Hair follicle dermal papilla cell (primary cell): ENCODE measurements at places on chromosomes 7 and 10. TPM values are rescaled to one million over a fixed set of nuclear protein-coding genes. Genes with fewer than 3 reads are reported as not detected.

LLCFC1 gene
- total RNA-seq = not detected in 2 replicates

TMEM140 gene
- 3.1 and 4.7 TPM in 2 replicates for total RNA-seq

OR9A2 gene
- not detected in 2 replicates for total RNA-seq

PON3 gene
- 1.9 and 2.2 TPM in 2 replicates for total RNA-seq

RNLS gene
- total RNA-seq = 19.6 and 20.8 TPM in 2 replicates

PILRA gene
- total RNA-seq = 0.36 TPM in 1 of 2 replicates, not detected in the other

HOXA7 gene
- not detected in 2 replicates for total RNA-seq

PTPN20 gene
- 3.8 and 5.2 TPM in 2 replicates for total RNA-seq

PRSS37 gene
- not detected in 2 replicates for total RNA-seq

SYNPO2L gene
- total RNA-seq = under 0.01 TPM in 1 of 2 replicates, not detected in the other
